ENCODE measurements at places on chromosomes 3 and 15.

- no peak for DNase-seq
Measured at GRCh38 chr3:139416275-139416674, 26.8 kb upstream of the COPB2 start.

- DNase-seq = no peak
Measured at GRCh38 chr15:62390791-62391640, 225.9 kb upstream of the C2CD4B start.

- DNase-seq = no peak
Measured at GRCh38 chr15:59373215-59373614, 544 bp upstream of the MYO1E start.

GRCh38 chr15:72725446-72725845 is 39.4 kb downstream of the BBS4 start:
- DNase-seq = no peak

- DNase-seq = no peak
Measured at GRCh38 chr3:134991472-134992010, 196.5 kb downstream of the EPHB1 start.

- DNase-seq = no peak
Measured at GRCh38 chr3:87732294-87732693, 326.5 kb downstream of the CGGBP1 start.

Data from NCI-H1694 treated with DMSO at 0.1 percent for 48 hours (cell line).